NCI-H226 (cell line): ENCODE measurements at places on chromosomes 6 and 20.

GRCh38 chr6:92047860-92048259 is 1371.5 kb downstream of the EPHA7 start:
- DNase-seq = no peak

GRCh38 chr6:6908121-6908520 is 199.6 kb upstream of the RREB1 start:
- DNase-seq = no peak

DNA sequence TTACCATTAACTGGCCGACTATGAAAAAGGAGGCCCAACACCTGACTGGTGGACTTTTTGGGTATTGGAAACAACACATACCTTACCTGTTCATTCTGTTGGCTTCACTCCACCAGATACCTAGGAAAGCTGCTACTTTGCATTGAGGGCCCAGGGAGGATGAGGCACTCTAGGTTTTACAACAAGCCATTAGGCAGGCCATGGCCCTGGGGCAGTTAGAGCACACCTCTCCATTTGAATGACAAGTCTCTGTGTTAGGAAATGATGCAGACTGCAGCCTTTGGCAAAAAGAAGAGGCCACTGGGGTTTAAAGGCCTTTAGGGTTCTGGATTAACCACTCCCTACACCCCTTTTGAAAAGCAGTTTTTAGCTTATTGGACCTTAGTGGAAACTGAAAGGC is 144.3 kb downstream of the OR2B2 start:
- no peak for DNase-seq

GRCh38 chr6:5673019-5673790 is 333.5 kb downstream of the NRN1 start:
- DNase-seq = no peak

- DNase-seq = no peak
Observed at GRCh38 chr6:95546148-95546547, 31.2 kb upstream of the MANEA start.

DNA sequence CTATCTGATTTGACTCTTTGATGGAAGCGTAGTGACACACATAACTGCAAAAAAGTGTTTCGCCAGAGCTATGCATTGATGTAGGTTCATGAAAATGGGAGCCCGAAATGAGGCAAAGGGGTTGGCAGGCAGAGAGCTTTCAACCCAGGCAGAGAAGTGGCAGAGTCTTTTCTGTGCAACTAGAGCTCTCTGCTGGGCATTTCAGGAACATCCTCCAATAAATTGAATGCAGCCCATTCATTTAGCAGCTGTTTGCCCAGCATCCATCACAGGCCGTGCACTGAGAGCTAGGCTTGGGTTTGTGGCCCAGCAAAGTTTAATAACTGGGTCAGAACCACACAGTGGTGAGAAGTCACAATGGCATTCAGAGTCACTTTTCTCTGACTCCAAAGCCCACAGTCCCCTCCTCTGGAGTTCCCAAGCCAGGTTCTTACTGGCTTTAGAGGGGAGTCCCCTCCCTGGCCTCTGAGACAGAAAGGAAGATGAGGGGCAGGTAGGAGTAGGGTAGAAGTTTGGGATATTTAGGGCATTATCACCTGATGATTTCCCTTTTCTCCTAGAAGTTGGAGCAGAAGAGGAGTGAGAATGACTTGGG is 31.8 kb upstream of the ELMO2 start:
- peak; percentile 5 for DNase-seq
